ENCODE measurements at places on chromosomes 5 and 9.
A peak's percentile ranks its signal among the peaks of the same experiment; 100 is the strongest.

DNA sequence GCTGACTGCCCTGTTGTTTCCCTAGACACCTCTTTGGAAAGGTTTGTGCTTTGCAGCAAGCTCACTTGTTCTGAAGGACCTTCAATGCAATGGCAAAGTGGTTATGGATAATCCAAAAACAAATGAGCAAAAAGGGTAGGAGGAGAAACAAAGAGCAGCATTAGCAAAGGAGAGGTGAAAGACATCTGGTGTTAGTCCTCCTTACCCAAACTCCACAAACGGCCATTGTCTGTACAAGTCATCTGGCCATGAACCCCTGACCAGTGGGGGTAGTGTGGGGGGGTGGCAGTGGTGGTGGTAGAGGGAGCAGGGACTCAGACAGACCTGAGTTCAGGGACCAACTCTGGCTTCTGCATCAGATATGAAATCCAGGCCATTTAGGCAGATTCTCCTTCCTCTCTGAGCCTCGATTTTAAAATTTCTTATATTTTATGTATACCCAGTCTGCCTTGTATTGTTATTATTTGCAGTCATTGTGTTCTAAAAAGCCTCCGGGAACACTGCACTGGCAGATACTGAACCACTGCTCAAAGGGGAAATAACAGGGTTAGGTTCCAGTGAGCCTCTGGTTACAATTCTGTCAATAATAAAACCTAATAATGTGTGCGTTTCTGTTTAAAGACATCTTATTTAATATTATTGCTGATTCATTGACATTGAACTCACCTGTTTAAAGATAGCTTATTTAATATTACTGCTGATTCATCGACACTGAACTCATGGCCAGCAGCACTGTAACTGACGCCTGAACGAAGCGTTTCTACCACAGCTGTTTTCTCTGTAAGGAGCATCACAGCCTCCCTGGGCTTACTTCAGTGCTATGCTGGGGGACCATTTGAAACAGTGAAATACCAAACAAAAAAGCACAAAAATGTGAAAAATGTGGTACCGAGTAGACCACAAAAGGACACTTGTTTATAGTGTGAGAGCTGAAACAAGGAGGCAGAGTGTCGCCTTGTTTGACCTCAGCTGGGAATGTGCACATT is 156.0 kb downstream of the SEC61B start:
- DNase-seq = peak; percentile 81

GRCh38 chr9:129850821-129851550 is 15.7 kb downstream of the USP20 start:
- DNase-seq = no peak

DNA sequence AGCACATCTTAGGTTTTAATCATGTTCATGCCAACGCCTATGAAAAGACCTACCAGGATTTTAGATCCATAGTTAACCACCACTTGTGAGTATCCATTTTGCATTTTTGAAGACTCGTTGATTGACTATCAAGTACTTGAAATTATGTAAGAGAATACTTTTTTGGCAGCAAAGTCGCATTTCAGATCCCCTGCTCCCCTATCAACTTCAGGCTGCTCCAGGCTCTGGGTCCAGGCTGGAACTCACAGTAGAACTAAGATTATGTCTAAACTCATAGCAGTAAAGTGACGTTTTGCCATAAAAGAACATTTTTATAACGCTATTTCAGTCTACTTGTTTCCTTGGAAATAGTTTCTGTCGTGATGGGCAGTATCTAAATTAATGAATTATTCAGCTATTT is 267.7 kb downstream of the FANCC start:
- no peak for DNase-seq

DNA sequence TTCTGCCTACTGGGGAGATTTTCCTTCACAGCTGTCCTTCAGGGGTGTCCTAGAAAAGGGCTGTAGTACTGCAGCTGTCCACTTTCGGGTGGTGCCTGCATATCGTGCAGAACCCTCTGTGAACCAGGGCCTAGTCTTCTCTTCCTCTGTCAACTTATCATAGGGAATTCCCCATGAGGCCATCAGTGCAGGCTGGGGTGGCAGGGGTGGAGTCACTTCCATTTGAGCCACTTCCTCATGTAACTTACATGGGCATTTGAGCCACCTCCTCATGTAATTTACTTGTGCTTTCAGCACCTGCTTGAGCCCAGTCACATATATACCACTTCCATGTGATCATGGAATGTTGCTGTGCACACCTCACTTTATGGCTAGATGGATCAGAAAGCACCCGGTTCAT is 742.0 kb upstream of the RGMB start:
- no peak for DNase-seq

DNA sequence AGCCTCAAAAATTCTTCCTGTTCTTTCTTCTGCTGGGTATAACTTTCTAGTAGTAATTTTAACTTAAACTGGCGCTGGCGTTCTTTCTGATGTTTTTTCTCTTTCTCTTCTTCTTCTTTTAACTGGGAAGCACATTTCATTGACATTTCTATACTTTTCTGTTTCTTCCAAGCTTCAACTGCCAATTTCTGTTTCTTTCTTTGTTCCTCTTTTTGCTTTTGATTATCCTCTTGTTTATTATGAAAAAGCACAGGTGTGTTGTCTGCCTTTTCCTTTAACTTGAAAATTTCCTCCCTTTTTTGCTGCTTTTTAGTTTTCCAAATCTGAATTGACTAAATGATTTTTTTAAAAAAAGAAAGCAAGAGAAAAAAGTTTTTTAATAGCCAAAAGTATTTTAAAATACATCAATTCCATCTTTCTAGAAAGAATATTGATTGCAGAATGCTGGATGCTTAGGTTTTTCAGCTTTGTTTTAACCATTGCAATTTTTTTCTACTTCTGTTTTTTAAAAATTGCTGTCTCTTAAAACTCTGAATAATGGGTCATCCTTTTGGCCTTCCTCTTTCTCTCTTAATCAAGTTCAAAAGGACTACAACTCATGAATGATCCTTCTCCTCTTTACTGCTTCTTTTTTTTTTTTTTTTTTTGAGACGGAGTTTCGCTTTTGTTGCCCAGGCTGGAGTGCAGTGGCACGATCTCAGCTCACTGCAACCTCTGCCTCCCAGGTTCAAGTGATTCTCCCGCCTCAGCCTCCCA is 8.8 kb upstream of the PGGT1B start:
- no peak for DNase-seq

- DNase-seq = peak; percentile 36
Observed at GRCh38 chr9:15249981-15250380, 57.0 kb downstream of the TTC39B start.

- DNase-seq = peak; percentile 30
Observed at GRCh38 chr5:138466900-138467710, 1.8 kb downstream of the EGR1 start.

DNA sequence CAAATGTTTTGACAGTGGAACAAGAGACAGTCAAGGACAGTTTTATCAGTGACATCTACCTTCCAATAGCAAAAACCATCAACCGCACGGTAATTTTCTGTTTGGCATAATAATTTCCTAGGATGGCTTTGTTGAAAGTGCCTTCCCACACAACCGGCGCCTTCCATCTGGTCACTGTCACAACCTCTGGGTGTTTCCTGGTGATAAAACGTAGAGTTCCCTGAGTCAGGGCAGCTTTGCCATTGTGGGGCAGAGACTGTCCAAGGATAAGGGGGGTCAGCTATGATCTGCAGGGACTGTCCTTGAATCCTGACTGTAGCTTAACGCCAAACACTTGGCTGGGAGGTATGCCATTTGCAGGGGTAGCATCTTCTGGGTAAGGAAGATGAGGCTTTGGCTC is 47.6 kb downstream of the GGTA1 start:
- no peak for DNase-seq

DNA sequence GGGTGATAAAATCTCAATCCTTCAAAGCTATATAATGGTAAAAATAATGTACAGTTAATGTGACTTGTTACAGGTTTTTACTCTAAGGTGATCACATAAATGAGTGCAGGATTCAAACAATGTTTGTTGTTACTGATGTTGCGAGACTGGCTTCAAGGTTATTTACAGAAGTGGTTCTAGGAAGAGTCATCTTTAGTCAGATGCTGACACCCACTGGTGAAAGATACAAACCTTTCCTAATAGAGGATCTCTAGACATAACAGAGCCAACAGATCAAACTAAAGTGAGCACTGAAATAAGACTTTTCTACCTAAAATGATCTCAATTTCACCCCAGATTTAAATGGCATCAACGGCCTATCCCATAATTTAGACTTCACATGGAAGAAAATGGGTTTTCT is 20.2 kb downstream of the ARSB start:
- DNase-seq = peak; percentile 63

- peak; percentile 23 for DNase-seq
Observed at GRCh38 chr9:419571-420171, 205.0 kb downstream of the DOCK8 start.

- DNase-seq = no peak
Observed at GRCh38 chr5:180050121-180050940, 21.2 kb downstream of the RNF130 start.

GRCh38 chr9:19049917-19050636 is 850 bp downstream of the RRAGA start:
- peak; percentile 52 for DNase-seq

GRCh38 chr5:55480781-55481180 is 54.0 kb downstream of the PLPP1 start:
- DNase-seq = peak; percentile 68

DNA sequence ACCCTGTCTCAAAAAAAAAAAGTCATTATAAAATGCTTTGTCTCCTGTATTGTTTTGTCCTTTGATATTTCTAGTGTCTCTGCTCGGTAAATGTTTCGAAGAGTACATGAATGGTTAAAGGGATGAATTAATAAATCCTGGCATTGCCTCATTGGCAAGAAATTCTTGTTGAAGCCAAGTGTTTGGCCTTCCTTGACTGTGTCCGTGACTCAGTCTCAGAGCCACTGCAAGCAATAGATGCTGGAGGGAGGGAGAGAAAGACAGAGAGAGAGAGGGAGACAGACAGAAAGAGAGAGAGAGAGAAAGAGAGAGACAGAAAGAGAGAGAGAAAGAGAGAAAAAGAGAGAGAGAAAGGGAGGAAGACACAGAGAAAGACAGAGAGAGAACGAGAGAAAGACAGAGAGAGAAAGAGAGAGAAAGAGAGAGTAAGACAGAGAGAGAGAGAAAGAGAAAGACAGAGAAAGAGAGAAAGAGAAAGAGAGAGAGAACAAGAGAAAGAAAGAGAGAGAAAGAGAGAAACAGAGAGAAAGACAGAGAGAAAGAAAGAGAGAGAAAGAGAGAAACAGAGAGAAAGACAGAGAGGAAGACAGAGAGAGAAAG is 72.5 kb upstream of the RXRA start:
- DNase-seq = peak; percentile 41

- no peak for DNase-seq
Observed at GRCh38 chr5:173196133-173196952, 38.7 kb downstream of the NKX2-5 start.

DNA sequence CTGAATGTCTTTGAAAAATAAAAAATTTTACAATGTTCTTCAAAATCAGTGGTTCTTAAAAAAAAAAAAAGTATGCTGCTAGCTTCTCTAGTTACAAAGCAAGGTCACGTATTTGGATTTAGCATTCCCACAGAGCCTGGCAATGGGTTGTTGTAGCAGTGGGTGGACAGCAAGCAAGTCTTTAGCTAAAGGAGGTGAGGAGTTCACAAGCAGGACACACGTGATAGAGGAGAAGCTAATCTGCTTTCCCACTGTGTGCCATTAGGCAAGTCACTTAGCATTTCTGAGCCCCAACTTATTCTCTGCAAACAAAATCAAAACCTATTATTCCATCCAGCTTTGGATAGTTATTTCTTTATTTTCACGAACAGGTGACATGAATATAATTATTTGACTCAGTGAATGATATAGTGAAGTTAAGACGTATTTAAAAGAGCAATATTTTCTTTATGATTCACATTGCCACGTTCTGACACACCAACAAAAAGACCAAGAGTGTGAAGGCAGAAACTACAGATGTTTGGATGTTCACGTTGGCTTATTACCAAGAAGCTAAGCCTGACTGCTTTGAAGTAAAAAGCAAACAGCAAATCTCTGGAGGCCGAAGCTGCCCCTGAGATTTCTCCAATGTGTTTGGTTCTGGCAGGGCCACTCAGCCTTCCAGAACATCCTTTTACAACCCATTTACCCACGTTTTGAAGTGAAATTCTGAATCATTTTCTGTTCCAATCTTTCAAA is 612.1 kb upstream of the CDH6 start:
- no peak for DNase-seq

- no peak for DNase-seq
Observed at GRCh38 chr5:26681861-26682260, 356.5 kb downstream of the CDH9 start.

DNA sequence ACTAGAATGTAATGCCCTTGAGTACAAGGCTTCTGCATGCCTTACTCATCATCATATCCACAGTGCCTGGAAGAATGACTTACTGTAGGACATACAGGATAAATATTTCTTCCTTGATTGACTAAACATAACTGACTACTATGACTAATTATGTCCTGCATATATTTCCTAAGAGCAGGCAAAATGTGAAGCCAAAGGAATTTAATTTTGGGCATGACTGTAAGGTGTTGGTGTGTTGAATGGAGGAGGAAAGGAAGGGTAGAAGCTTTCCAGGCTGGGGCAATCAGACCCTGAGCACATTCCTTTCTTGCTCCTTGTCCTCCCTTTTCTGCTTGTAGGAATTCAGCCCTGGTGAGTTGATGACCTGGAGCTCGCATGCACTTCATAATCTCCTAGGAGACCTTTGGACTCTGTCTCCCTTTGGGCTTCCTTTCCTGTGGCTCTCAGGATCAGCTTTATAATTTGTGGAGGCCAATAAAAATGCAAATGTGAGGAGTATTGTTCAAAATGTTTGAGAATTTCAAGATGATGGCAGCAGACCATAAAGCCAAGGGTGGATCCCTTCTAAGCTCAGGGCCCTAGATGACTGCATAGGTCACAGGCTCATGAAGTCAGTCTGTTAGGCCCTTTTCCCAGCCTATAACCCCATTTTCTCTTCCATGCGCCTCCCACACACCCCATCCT is 174.0 kb downstream of the HMHB1 start:
- peak; percentile 97 for DNase-seq

DNA sequence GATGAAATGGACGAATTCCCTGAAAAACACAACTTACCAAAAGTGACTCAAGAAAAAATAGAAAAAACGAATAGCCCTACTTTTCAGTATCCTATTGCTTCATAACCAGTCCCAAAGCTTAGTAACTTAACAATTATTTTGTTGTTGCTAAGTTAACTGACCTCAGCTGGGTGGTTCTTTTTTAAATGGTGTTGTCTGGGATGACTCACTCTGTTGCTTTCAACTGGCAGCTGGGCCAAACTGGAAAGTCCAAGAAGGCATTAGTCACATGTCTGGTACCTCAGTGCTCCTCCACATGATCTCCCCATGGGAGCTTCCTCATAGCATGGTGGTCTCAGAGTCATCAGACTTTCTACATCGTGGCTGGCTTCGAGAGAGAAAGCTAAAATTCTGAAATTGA is 47.8 kb upstream of the ADAMTS2 start:
- peak; percentile 84 for DNase-seq

- no peak for DNase-seq
Observed at GRCh38 chr5:179778591-179778990, 15.2 kb upstream of the LTC4S start.

GRCh38 chr9:86557063-86557766 is 203.0 kb upstream of the TUT7 start:
- DNase-seq = peak; percentile 94

- DNase-seq = peak; percentile 72
Observed at GRCh38 chr5:130333089-130333488, 428.8 kb downstream of the CHSY3 start.

Data from fibroblast of skin of right biceps (primary cell).